ENCODE measurements at places on chromosomes 2 and 18.

GRCh38 chr2:38178556-38179419, 102.8 kb upstream of the CYP1B1 start:
- DNase-seq = peak; percentile 87

GRCh38 chr18:3482258-3482657, 32.3 kb downstream of the TGIF1 start:
- DNase-seq = no peak

GRCh38 chr2:219555956-219556355, 12.1 kb downstream of the TMEM198 start:
- DNase-seq = no peak

DNA sequence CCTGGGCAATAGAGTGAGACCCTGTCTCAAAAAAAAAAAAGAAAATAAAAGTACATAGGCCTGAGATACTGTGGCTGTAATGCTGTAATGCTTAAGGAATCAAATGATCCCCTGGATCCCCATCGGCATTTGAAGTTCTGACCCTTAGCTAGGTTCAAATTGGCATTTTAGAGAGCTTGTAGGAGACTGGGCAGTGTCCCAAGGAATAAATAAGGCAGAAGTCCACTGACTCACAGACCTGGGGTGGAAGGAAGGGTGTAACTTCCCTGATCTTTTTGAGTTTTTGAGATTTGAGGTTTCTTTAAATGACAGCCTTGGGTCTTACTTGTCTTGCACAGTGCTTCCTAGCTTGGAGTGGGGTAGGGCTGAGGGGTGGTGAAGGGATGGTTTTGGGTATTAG, 553.7 kb downstream of the SLC4A3 start:
- DNase-seq = no peak

- peak; percentile 9 for DNase-seq
Observed at GRCh38 chr2:100321179-100321865, 979 bp downstream of the LONRF2 start.

- no peak for DNase-seq
Observed at GRCh38 chr2:16241166-16242160, 301.1 kb downstream of the MYCN start.

- DNase-seq = peak; percentile 16
Observed at GRCh38 chr2:55856936-55857335, 66.6 kb downstream of the EFEMP1 start.

All from kidney glomerular epithelial cell (primary cell).